ENCODE measurements at places on chromosomes 7 and 10.

- DNase-seq = no peak
These were observed 20.6 kb downstream of the HTR5A start for GRCh38 chr7:155090684-155091083.

DNA sequence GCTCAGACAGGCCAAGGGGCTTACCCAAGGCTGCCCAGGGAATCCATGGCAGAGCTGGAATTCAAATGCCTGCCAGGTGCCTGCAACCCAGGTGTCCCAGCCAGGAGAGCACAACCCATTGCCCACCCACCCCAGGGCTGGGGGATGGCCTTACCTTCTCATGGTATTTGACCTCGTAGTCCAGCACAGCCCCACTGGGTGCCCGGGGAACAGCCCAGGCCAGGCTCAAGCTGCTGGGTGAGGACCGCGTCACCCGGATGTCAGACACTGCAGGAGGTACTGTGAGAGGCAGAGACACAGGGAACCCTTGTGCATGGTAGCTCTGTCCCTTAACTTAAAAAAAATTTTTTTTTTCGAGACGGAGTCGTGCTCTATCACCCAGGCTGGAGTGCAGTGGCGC is 9.0 kb downstream of the EPHB4 start:
- DNase-seq = no peak

- DNase-seq = no peak
These were observed 97.4 kb upstream of the LRGUK start for GRCh38 chr7:134029743-134030142.

GRCh38 chr7:112390167-112390566 is 60.1 kb upstream of the IFRD1 start:
- DNase-seq = no peak

- DNase-seq = peak; percentile 60
These were observed 16.4 kb upstream of the ABCA13 start for GRCh38 chr7:48154792-48155413.
